Upper lobe of left lung (tissue), 6 donors: ENCODE measurements at places on chromosomes 16 and 17. TPM values are rescaled to one million over a fixed set of nuclear protein-coding genes. Genes with fewer than 3 reads are reported as not detected.

DNA sequence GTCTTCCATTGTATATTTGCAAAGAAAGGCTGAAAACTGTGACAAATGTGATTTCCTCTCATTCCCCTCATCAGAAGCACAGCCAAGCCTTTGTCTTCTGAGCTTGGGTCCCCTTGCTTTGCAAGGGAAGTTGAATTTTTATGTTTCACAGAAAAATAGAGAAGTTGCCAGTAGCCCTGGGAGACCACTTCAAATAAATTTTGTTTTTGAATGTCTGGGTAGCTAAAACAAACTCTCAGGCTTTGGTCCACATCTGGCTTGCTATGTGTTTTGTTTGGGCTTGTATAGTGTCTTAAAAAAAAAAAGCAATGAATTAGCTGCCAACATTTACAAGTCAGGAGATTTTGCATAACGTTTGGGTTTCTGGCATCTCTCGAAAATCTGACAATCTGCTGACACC lies 24.1 kb downstream of the PIK3R6 start:
- no peak for DNase-seq
- no peak overlapping the region for H3K27ac ChIP-seq
- H3K27me3 ChIP-seq: no peaks in the 10 kb centered on the region
- no peaks in the 10 kb centered on the region for H3K36me3 ChIP-seq
- H3K4me1 ChIP-seq: no peaks in the 10 kb centered on the region

- H3K27ac ChIP-seq: peak overlapping the region; percentile 48
- H3K4me1 ChIP-seq: peaks cover 20% of the 10 kb centered on the region
- no peak for DNase-seq
- H3K4me3 ChIP-seq: no peak overlapping the region
These were observed 18.0 kb downstream of the XPO6 start for GRCh38 chr16:28193530-28194423.

Gene TMEM132E
- not detected for total RNA-seq

- H3K27me3 ChIP-seq: no peaks in the 10 kb centered on the region
- peak; percentile 69 for DNase-seq
- H3K27ac ChIP-seq: no peak overlapping the region
- no peak overlapping the region for H3K4me3 ChIP-seq
- H3K36me3 ChIP-seq: no peaks in the 10 kb centered on the region
These were observed 10.9 kb upstream of the MEIOC start for GRCh38 chr17:44645341-44645740.

Gene SPATA32
- not detected for total RNA-seq

DNA sequence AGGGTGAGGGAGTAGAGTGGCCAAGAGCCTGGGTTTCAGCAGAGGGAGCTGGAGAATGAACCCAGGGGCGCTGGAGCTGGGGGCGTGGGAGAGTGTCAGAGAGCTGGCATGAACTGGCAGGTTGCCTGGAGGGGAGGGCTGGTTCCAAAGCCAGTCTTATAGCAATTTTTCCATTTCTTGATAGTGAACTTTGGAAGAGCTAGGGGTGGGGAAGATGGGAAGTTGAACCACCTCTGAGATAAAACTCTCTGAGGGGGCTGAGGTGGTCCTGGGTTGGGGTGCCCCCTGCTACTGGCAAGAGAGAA lies 36.9 kb downstream of the ADGRG5 start:
- no peak overlapping the region for H3K4me3 ChIP-seq
- H3K4me1 ChIP-seq: no peaks in the 10 kb centered on the region
- H3K27me3 ChIP-seq: no peaks in the 10 kb centered on the region
- no peak for DNase-seq
- no peak overlapping the region for H3K27ac ChIP-seq

GRCh38 chr16:30149250-30149930 lies 26.4 kb upstream of the MAPK3 start:
- no peak overlapping the region for H3K4me3 ChIP-seq
- DNase-seq: no peak
- H3K27me3 ChIP-seq: no peaks in the 10 kb centered on the region
- H3K4me1 ChIP-seq: no peaks in the 10 kb centered on the region

DNA sequence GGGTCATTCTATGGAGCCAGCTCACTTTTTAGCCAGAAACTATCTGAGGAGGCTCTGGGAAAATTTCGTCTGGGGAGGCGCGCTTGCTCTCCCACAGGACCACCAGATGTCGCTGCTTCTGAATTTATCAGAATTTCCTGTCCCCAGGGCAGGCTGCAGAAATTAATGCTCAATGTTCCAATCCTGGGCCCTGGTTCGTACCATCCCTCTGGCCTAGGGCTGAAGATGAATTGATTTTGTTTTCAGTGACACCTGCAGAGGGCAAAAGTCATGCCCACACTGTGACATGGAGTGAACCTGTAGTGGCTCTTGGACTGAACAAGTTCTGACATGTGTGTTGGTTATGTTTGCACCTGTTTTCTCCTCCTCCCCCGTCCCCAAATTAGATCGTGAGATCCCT lies 482.6 kb downstream of the NPIPA7 start:
- no peaks in the 10 kb centered on the region for H3K27me3 ChIP-seq
- no peak overlapping the region for H3K27ac ChIP-seq
- H3K4me1 ChIP-seq: no peaks in the 10 kb centered on the region
- H3K4me3 ChIP-seq: no peak overlapping the region
- no peak for DNase-seq

DNA sequence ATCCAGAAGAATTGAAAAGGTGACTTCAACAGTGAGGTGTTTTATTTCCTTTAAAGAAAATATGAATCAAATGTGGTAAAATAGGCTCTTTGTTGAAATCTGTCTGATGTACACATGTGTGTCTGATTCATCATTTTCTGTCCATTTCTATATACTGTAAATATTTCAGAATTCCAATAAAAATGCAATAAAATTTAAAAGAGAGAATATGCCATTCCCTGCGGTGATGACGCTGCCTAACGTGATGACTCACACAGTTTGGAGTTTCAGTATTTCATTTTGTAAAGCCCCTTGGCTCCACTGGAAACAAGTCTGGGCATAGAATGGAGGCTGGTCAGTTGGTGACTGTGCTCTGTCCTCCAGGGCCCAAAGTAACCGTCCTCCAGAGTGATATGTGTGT lies 482.5 kb upstream of the CDH5 start:
- H3K27me3 ChIP-seq: no peaks in the 10 kb centered on the region
- H3K27ac ChIP-seq: no peak overlapping the region
- DNase-seq: no peak

- H3K4me3 ChIP-seq: no peak overlapping the region
- no peak for DNase-seq
- H3K27me3 ChIP-seq: no peaks in the 10 kb centered on the region
- H3K4me1 ChIP-seq: peaks cover 23% of the 10 kb centered on the region
These were observed 93.5 kb downstream of the NXN start for GRCh38 chr17:885971-886571.

Gene CDH5
- 54.5 TPM for total RNA-seq

DNA sequence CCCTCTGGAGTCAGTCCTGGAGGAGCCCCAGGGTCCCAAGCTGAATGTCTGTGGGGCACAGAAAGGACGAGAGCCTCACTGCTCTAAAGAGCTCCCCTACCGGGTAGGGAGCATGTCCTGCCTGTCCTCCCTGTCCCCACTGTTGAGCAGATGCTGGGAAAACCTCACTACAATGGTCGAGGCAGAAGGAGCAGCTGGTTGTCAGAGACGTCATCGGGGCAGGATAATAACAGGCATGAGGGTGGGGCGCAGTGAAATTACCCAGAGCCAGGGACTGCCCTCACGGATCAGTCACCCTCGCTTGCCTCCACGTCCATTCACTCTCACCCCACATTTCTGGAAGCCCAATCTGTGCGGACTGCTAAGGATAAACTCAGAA lies 538 bp downstream of the TM4SF5 start:
- no peak overlapping the region for H3K27ac ChIP-seq
- no peaks in the 10 kb centered on the region for H3K36me3 ChIP-seq
- no peaks in the 10 kb centered on the region for H3K27me3 ChIP-seq
- no peaks in the 10 kb centered on the region for H3K4me1 ChIP-seq
- no peak overlapping the region for H3K4me3 ChIP-seq

- no peak overlapping the region for H3K4me3 ChIP-seq
- H3K36me3 ChIP-seq: no peaks in the 10 kb centered on the region
- H3K27ac ChIP-seq: no peak overlapping the region
- no peaks in the 10 kb centered on the region for H3K27me3 ChIP-seq
- H3K4me1 ChIP-seq: no peaks in the 10 kb centered on the region
- no peak for DNase-seq
These were observed 265.9 kb downstream of the WWOX start for GRCh38 chr16:78365366-78365765.

DNA sequence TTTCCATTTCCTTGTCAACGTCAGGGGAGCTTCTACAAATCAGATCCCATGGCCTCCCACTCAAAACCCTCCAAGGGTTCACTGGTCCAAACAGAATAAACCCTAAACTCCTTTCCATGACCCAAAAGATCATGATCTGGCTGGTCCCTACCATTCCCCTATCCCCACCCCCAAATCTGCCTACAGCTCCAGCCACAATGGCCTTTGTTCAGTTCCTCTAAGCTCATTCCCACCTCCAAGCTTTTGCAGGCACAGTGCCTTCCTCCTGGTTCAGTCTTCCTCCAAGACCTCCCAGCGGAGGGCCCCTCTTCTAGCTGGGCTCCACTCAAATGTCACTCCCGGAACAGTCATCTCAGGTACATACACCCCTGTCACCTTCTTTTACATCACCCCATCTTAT lies 2.0 kb downstream of the GPRC5B start:
- H3K36me3 ChIP-seq: no peaks in the 10 kb centered on the region
- no peak for DNase-seq
- H3K27ac ChIP-seq: no peak overlapping the region
- H3K4me1 ChIP-seq: peaks cover 39% of the 10 kb centered on the region
- H3K4me3 ChIP-seq: peak overlapping the region; percentile 49

DNA sequence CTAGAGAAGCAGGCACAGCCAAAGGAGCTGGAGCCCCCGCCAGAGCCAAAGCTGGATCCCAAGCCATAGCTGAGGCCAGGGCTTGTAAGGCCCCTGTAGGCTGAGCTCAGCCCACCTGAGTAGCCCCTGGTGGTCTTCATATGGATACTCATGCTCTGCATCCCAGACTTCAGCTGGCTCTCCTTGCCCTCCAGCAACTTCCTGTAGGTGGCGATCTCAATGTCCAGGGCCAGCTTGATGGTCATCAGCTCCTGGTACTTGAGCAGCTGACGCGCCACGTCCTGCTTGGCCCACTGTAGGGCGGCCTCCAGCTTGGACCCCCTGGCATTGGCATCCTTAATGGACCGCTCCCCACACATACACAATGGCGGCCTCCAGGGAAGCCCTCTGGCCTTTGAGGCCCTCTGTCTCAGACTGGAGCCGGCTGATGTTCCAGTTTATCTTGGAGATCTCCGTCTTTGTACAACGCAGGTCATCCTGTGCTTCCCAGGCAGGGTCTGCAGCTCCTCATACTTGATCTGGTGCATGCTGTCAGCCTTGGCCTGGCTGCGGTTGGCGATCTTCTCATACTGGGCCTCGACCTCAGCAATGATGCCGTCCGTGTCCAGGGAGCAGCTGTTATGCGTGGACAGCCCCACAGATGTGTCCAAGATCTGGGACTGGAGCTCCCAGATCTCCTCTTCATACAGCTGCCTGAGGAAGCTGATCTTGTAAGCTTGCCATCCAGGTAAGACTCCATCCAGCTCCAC lies 28.9 kb downstream of the IKZF3 start:
- H3K27me3 ChIP-seq: no peaks in the 10 kb centered on the region
- DNase-seq: no peak
- H3K36me3 ChIP-seq: no peaks in the 10 kb centered on the region
- no peaks in the 10 kb centered on the region for H3K4me1 ChIP-seq
- no peak overlapping the region for H3K27ac ChIP-seq

DNA sequence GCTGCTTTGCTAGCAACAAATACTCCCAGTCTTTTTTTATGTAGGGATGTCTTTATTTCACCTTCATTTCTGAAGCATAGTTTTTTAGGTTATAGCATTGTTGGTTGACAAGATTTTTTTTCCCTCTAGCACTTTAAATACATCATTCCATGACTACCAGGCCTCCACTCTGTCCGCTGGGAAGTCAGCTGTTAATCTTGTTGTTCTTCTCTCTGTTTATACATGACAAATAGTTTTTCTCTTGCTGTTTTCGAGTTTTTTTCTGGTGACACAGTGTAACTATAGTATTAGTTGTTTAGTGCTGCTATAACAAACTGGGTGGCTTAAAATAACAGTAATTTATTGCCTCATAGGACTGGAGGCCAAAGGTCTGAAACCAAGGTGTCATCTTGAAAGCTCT lies 205.5 kb upstream of the CNTNAP4 start:
- H3K4me1 ChIP-seq: no peaks in the 10 kb centered on the region
- H3K36me3 ChIP-seq: no peaks in the 10 kb centered on the region
- H3K4me3 ChIP-seq: no peak overlapping the region
- H3K27me3 ChIP-seq: no peaks in the 10 kb centered on the region
- no peak overlapping the region for H3K27ac ChIP-seq
- DNase-seq: no peak

Gene CCL17
- total RNA-seq: not detected

- no peak for DNase-seq
- H3K27ac ChIP-seq: peak overlapping the region; percentile 73
- peaks cover 20% of the 10 kb centered on the region for H3K4me1 ChIP-seq
- H3K36me3 ChIP-seq: no peaks in the 10 kb centered on the region
These were observed 1.3 kb downstream of the SERPINF1 start for GRCh38 chr17:1762901-1763898.

GRCh38 chr16:57127836-57128235 lies 35.5 kb downstream of the CPNE2 start:
- peaks cover 25% of the 10 kb centered on the region for H3K36me3 ChIP-seq
- H3K27ac ChIP-seq: no peak overlapping the region

DNA sequence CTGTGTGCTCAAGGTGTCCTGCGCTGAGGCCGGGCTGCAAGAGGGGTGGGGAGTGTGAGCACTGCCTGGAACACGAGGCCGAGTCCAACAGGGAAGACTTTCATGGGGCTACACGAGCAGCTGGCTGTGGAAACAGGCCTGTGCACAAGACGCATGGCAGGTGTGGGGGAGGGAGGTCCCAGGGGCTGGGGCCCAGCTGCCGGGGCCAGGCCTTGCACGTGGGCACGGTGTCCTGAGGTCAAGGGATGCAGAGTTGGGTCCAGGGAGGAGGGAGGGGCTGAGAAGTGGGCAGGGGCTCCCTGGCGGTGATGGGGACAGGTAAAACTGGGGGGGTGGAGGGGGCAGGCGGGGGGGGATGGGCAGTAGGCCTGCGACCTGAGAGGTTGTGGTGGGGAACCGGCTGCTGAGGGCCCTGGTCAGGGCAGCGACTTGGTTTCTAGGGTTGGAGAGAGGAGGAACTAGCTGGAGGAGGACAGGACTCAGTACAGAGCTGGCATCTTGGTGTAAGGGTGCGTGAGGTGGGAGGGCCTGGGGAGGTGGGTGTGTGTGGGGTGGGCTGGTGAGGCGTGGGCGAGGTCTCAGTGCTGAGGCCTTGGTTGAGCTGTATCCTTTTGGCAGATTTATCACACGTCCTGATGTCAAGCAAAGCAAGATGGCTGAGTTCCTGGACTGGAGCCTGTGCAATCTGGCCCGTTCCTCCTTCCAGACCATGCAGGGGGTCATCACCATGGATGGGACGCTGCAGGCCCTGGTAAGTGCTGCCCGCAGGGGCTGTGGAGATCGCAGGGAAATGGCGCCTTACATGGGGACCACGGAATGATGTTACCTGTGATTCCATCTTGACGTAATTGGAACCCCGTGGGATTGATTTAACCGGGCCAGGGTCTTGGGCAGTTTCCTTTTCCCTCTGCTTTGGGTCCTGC lies 29.4 kb downstream of the TBCD start:
- peaks cover 10% of the 10 kb centered on the region for H3K4me1 ChIP-seq
- no peak overlapping the region for H3K27ac ChIP-seq
- peaks cover 20% of the 10 kb centered on the region for H3K36me3 ChIP-seq
- H3K4me3 ChIP-seq: no peak overlapping the region
- H3K27me3 ChIP-seq: no peaks in the 10 kb centered on the region

GRCh38 chr16:4520913-4521312 lies 17.7 kb downstream of the CDIP1 start:
- H3K27ac ChIP-seq: no peak overlapping the region
- DNase-seq: no peak
- no peak overlapping the region for H3K4me3 ChIP-seq
- peaks cover 5% of the 10 kb centered on the region for H3K4me1 ChIP-seq
- no peaks in the 10 kb centered on the region for H3K36me3 ChIP-seq
- H3K27me3 ChIP-seq: no peaks in the 10 kb centered on the region
